ENCODE measurements at places on chromosomes 2 and 18.
A peak's percentile ranks its signal among the peaks of the same experiment; 100 is the strongest.

DNA sequence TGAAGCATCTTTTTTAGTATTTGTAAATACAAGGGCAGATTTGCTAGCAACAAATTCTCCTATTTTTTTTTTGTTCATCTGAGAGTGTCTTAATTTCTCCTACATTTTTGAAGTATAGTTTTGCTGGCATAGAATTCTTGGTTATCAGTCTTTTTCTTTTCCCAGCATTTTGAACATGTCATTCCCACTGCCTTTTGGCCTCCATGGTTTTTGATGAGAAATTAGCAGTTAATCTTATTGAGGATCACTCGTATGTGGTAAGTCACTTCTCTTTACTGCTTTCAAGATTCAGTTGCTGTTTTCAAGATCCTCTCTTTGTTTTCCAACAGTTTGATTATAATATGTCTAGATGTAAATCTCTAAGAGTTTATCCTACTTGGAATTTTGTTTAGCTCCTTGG lies 16.9 kb upstream of the RNF149 start:
- no peak for DNase-seq

- no peak for DNase-seq
These were observed 7.4 kb upstream of the CCNYL1 start for GRCh38 chr2:207704078-207704477.

- DNase-seq: peak; percentile 49
These were observed 51.4 kb upstream of the RIOK3 start for GRCh38 chr18:23401400-23402347.

DNA sequence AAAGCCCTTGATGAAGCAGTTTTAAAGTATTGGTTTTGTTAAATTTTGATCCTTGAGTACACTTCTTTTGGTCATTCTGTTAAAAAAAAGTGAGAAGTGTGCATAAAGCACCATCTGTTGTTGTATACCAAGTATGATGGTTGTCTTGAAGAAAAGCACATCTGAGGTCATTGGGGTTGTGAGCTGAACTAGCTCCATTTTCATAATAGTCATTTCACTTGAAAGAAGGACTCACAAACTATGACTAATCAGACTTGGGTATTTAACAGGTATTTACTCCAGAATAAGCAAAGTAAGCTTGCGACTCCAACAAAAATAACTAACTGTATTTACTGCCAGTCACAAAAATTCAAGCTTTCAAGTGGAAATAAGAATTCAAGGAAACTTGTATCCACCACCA lies 35.1 kb downstream of the CHN1 start:
- DNase-seq: no peak

DNA sequence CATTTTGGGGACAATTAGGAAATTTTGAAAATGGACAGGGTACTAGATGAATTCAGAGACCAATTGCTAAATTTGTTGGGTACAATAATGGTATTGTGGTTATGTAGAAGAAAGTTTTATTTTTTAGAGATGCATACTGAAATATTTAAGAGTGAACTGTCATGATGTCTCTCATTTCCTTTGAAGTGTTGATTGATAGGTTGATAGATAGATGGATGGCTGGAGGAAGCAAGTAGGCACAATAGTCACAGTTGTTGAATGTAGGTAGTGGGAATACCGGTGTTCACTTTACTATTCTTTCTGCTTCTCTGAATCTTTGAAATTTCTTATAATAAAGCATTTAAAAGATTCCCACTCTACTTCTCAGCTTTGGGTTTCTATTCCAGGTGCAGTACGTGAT lies 151.7 kb upstream of the FOSL2 start:
- DNase-seq: no peak

- DNase-seq: no peak
These were observed 197.5 kb upstream of the ARL4C start for GRCh38 chr2:234694244-234695013.

DNA sequence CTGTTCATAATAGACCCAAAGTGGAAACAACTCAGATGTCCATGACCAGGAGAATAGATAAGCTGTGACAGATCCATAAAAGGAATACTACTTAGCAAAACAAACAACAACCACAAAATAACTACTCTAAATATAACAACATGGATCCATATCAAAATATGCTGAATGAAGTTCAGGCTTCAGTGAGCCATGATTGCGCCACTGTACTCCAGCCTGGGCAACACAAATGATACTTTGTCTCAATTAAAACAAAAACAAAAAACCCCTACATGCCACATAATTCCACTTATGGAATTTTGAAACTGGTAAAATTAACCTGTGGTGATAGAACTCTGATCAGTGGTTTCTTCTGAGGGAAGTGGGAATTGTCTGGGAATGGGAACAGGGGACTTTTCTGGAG lies 11.2 kb upstream of the MYO3B start:
- DNase-seq: no peak

DNA sequence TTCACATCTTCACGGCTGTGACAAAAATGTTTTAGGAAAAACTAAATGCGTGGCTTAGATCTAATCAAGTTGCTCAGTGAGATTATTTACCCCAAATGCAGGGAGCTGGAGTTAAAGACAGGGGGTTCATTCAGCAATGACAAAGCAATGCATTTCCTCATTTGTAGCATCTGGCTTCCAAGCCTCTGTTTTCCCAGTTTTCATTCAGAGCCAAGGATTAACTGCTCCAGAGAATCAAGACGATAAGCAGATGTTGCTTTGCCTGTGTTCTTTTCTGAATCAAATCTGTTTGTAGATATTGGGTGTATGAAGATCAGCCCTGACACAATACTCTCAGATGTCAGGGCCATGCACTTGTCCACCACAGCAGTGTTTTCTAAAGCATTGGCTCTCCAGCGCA lies 147.4 kb upstream of the SIX2 start:
- no peak for DNase-seq

DNA sequence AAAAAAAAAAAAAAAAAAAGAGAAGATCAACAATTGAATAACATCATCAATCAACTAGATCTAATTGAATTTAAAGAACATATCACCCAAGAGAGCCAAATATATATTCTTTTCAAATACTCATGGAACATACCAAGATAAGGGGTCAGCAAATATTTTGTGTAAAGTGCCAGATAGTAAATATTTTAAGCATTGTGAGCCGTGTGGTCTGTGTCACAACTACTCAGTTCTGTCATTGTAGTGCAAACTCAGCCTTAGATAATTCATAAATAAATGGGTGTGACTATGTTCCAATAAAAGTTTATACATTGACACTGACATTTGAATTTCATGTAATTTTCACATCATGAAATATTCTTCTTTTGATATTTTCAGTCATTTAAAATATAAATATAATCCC lies 45.9 kb downstream of the OTX1 start:
- DNase-seq: no peak

DNA sequence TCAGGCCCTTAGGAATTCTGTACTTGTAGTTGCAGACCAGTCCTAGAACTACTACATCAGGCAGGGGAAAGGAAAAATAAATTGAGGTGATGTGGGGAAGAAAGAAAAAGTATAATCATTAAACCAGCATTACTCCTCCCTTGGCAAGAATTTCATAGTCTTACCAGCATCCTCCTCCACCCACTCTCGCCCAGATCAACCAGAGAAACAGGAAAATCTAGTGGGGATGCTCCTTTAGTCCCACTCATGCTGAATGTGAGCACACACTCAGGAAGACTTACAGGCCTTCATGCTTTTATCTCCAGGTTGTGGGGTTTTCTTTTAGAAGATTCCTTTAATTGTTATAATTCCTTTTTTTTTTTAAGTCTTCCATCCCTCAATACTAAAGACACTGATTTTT lies 129.3 kb upstream of the CCDC150 start:
- DNase-seq: no peak

- DNase-seq: peak; percentile 11
These were observed 326.4 kb downstream of the NR4A2 start for GRCh38 chr2:156005999-156006712.
